ENCODE measurements at places on chromosomes 3 and 15. TPM values are rescaled to one million over a fixed set of nuclear protein-coding genes. Genes with fewer than 3 reads are reported as not detected.
A peak's percentile ranks its signal among the peaks of the same experiment; 100 is the strongest.

- no peak overlapping the region for H3K27ac ChIP-seq
- H3K27me3 ChIP-seq = no peaks in the 10 kb centered on the region
- H3K36me3 ChIP-seq = peaks cover 29% of the 10 kb centered on the region
- DNase-seq = no peak
- no peaks in the 10 kb centered on the region for H3K4me1 ChIP-seq
Observed at GRCh38 chr3:197606468-197606867, 50.7 kb upstream of the BDH1 start.

DNA sequence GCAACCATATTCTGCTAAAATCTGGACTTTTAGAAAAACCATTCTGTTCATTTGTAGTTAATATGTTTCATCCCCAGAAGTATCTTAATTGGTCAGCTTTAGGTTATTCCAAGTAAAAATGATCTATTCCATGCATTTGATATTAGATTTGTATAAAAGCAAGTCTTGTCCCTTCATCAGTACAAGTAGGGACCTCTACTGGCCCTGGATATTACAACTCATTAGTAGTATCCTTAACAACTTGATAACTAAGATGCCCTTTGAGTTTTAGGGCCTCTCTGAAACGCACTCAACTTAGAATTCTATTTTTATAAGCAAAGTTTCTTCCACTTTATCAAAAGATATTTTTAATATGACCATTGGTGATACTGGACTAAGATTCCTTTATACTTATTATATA lies 25.3 kb upstream of the SELENOT start:
- no peaks in the 10 kb centered on the region for H3K27me3 ChIP-seq
- no peak overlapping the region for H3K27ac ChIP-seq
- peaks cover 55% of the 10 kb centered on the region for H3K36me3 ChIP-seq
- DNase-seq = no peak
- H3K4me1 ChIP-seq = no peaks in the 10 kb centered on the region

DNA sequence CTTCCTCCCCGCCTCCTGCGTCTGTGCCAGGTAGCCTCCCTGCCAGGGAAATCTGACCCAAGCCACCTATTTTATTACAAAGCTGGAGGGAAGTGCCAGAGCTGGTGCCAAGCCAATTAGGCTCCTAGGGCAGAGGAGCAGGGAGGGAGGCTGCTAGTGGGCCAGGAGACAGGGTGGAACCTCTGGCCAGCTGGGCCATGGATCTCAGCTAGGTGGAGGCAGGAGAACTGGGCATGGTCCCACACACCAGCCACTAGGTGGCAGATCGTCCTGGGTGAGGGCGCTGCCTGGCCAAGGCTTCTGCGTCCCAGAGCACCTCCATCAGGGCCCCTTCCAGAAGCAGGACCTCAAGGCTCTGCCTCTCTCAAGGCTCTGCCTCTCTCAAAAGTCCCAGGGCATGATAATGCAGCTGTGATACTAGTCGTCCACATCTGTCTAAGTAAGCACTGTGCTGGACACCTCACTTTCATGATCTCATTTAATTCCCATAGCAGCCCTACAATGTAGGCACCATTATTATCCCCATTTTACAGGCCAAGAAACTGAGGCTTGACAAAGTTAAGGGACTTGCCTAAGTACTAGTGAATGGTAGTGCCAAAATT lies 4.5 kb upstream of the RFT1 start:
- no peaks in the 10 kb centered on the region for H3K27me3 ChIP-seq
- H3K36me3 ChIP-seq = no peaks in the 10 kb centered on the region
- H3K4me3 ChIP-seq = no peak overlapping the region
- peak; percentile 47 for DNase-seq
- peaks cover 21% of the 10 kb centered on the region for H3K4me1 ChIP-seq

GRCh38 chr3:95971573-95971972 lies 842.8 kb upstream of the EPHA6 start:
- DNase-seq = no peak
- H3K4me1 ChIP-seq = no peaks in the 10 kb centered on the region
- H3K4me3 ChIP-seq = no peak overlapping the region
- H3K36me3 ChIP-seq = no peaks in the 10 kb centered on the region
- H3K27ac ChIP-seq = no peak overlapping the region

GRCh38 chr15:88622605-88622975 lies 1.4 kb downstream of the AEN start:
- peak overlapping the region; percentile 69 for H3K27ac ChIP-seq
- peaks cover 10% of the 10 kb centered on the region for H3K36me3 ChIP-seq
- H3K4me1 ChIP-seq = peaks cover 41% of the 10 kb centered on the region
- H3K4me3 ChIP-seq = peak overlapping the region; percentile 90

GRCh38 chr3:30187366-30187765 lies 419.0 kb upstream of the TGFBR2 start:
- no peaks in the 10 kb centered on the region for H3K4me1 ChIP-seq
- DNase-seq = no peak
- no peak overlapping the region for H3K4me3 ChIP-seq
- no peaks in the 10 kb centered on the region for H3K27me3 ChIP-seq
- H3K27ac ChIP-seq = no peak overlapping the region
- H3K36me3 ChIP-seq = no peaks in the 10 kb centered on the region

- H3K27me3 ChIP-seq = no peaks in the 10 kb centered on the region
- H3K4me3 ChIP-seq = no peak overlapping the region
- peaks cover 2% of the 10 kb centered on the region for H3K4me1 ChIP-seq
- no peak for DNase-seq
Observed at GRCh38 chr15:44596511-44597010, 59.6 kb downstream of the EIF3J start.

DNA sequence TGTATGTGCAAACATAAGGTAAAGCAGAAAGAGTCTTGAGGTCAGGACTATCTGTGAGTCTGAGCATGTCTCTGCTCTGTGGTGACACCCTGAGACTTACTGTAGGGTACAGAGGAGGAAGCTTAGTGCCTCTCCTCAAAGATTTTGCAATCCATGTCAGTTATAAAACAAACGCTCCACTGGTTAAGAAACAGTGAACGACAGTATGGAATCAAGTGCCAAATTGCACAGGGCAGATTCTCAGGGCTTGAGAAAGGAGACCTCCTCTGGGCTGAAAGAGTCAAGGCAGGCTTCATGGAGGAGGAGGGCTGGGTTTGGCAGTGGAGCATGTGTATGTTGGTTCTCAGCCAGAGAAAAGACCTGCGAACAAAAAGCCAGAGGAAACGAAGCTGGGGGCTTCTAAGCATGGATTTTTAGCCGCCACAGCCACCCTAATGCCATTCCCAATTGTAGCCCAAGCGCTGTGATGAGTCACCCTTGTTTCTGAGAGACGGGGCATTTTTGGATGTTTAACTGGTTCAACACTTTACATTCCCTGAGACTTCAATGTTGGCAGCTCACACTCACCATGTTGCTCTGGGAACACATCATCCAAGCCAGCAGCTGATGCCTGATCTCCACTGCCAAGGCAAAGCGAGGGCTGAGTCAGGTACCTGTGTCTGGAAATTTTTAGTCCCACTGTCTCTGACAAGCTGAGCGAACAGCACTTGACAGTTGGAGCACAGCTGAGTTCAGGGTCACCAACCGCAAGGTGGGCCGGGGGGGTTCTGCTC lies 3.4 kb upstream of the DGKG start:
- H3K4me3 ChIP-seq = no peak overlapping the region
- H3K27ac ChIP-seq = no peak overlapping the region
- no peaks in the 10 kb centered on the region for H3K36me3 ChIP-seq
- peaks cover 15% of the 10 kb centered on the region for H3K4me1 ChIP-seq
- DNase-seq = no peak

- H3K27me3 ChIP-seq = no peaks in the 10 kb centered on the region
- no peaks in the 10 kb centered on the region for H3K4me1 ChIP-seq
- no peak overlapping the region for H3K4me3 ChIP-seq
- no peak for DNase-seq
Observed at GRCh38 chr15:50850003-50850402, 58.5 kb upstream of the AP4E1 start.

DNA sequence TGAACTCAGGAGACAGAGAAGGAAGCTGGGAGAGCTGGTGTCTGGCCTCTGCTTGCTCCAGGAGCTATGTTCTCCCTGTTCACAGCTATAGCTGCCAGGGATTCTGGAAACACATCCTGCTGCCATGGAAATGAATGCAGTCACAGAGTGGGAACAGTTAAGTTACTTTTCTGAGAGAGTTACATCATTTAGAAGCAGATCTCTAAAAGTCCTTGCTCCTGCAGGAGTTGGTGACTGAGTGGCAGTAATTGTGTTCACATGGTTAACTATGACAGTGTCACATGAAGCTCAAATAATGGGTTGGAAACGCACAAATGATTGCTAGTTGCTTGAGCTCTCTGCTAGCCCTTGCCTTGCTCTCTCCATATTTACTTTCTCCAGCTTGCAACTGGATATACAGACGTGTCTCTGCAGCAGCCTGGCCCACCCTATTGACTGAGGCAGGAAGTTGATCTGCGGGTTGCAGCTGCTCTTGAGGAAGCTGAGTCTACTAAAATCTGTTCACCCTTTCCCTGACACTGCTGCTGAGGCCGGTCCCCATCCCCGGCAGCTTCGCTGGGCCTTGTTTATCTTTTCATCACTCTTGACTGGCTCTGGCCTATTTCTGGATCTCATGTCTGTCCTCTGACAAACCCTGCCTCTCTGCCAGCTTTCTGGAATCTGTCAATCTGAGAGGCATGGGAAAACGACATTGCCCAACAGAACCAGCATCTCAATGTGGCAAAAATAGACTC lies 16.7 kb upstream of the ISLR start:
- H3K27ac ChIP-seq = no peak overlapping the region
- H3K4me3 ChIP-seq = no peak overlapping the region
- DNase-seq = no peak
- peaks cover 2% of the 10 kb centered on the region for H3K27me3 ChIP-seq
- no peaks in the 10 kb centered on the region for H3K36me3 ChIP-seq

DNA sequence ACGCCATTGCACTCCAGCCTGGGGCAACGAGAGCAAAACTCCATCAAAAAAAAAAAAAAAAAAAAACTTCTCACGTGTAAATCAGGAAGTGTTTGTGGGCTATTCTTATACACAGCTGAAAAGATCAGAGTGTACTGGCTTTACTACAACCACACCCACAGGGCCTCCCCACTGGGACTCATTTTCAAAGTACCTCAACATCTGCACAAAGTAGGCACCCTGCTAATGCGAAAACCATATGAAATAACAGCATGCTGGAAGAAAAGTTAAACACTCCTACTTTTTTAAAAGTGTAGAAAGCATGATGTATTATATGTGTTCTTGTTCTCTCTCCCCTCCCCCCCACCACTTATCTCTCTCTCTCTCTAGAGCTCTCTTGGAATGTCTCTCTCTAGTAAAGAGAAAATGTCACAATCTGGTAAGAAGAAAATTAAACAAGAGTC lies 11.1 kb downstream of the UACA start:
- H3K4me3 ChIP-seq = no peak overlapping the region
- no peak overlapping the region for H3K27ac ChIP-seq
- no peaks in the 10 kb centered on the region for H3K36me3 ChIP-seq
- no peaks in the 10 kb centered on the region for H3K4me1 ChIP-seq
- DNase-seq = no peak

GRCh38 chr3:42270561-42270960 lies 4.6 kb upstream of the CCK start:
- peaks cover 8% of the 10 kb centered on the region for H3K4me1 ChIP-seq
- no peak overlapping the region for H3K4me3 ChIP-seq
- H3K36me3 ChIP-seq = no peaks in the 10 kb centered on the region
- H3K27ac ChIP-seq = no peak overlapping the region

GRCh38 chr3:121834157-121834670 lies 646 bp downstream of the IQCB1 start:
- H3K27ac ChIP-seq = peak overlapping the region; percentile 87
- no peaks in the 10 kb centered on the region for H3K27me3 ChIP-seq
- DNase-seq = no peak
- peaks cover 4% of the 10 kb centered on the region for H3K4me1 ChIP-seq
- peak overlapping the region; percentile 86 for H3K4me3 ChIP-seq

- no peaks in the 10 kb centered on the region for H3K27me3 ChIP-seq
- no peak overlapping the region for H3K4me3 ChIP-seq
- no peak overlapping the region for H3K27ac ChIP-seq
- DNase-seq = no peak
Observed at GRCh38 chr15:92438471-92438870, 44.8 kb downstream of the ST8SIA2 start.

- no peaks in the 10 kb centered on the region for H3K27me3 ChIP-seq
- H3K36me3 ChIP-seq = no peaks in the 10 kb centered on the region
- H3K4me1 ChIP-seq = peaks cover 3% of the 10 kb centered on the region
Observed at GRCh38 chr3:24682141-24682547, 187.5 kb upstream of the THRB start.

ECE2 gene
- not detected for total RNA-seq

TMEM207 gene
- total RNA-seq = not detected
